ENCODE measurements at places on chromosomes 3 and 15.
A peak's percentile ranks its signal among the peaks of the same experiment; 100 is the strongest.

- no peak for DNase-seq
These were observed 100.0 kb downstream of the ALCAM start for GRCh38 chr3:105466495-105467404.

DNA sequence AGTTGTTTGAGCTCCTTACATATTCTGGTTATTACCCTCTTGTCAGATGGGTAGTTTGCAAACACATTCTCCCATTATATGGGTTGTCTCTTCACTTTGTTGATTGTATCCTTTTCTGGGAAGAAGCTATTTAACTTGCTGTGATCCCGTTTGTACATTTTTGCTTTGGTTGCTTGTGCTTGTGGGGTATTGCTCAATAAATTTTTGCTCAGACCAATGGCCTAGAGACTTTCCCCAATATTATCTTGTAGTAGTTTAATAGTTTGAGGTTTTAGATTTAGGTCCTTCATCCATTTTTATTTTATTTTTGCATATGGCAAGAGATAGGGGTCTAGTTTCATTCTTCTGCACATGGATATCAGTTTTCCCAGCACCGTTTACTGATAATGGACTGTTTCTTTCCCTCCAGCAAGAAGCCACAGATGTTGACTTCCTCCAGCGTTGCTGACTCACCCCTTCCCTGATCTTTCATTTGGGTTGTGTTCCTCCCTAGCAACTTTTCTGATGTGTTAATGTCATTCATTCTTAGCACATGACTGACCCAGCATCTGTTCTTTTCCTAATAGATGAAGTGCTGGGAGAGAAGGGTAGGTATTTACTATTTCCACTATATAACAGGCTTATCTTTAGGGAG, 166.7 kb upstream of the SGO1 start:
- DNase-seq, result no peak

DNA sequence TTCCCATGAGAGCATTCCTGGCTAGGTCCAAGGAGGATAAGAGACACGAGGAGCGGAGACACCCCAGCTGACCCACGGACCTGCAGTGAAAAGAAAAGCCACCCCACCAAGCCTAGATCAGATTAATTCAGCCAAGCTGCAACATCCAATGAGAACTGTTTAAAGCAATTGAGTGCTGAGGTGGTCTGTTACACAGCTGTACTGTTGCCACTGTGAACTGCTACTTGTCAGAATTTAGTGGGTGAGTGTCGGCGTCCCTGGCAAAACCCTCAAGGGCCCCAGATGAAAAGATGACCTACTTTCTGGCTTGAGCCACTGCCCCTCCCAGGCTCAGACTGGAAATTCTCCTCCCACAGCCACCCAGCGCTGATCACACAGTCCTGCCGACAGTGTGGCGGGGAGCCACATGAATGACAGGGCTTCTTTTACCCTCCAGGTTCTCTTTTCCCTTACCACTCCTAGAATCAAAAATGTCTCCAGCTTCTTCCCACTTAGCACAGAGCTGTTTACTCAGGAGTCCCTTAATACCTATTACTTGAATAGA, 26.4 kb upstream of the KBTBD12 start:
- no peak for DNase-seq

- DNase-seq, result no peak
These were observed 241.1 kb downstream of the PLCL2 start for GRCh38 chr3:17125738-17126442.

DNA sequence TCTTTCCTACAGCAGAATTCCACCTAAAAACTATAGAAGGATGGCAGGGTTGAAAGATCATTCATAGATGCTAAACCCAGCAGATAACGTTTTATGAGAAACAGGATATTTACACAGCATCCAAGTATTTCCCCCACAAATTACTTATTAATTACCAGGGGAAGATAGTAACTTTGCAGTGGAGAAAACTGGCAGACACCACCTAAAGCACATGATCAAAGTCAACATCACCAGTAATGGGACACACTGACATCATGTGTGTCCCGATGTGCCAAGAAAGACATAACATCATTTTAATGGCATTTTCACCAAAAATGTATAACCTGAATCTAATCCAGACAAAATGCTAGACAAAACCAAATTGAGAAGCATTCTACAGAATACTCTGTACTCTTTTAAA, 220.4 kb upstream of the THBS1 start:
- no peak for DNase-seq

DNA sequence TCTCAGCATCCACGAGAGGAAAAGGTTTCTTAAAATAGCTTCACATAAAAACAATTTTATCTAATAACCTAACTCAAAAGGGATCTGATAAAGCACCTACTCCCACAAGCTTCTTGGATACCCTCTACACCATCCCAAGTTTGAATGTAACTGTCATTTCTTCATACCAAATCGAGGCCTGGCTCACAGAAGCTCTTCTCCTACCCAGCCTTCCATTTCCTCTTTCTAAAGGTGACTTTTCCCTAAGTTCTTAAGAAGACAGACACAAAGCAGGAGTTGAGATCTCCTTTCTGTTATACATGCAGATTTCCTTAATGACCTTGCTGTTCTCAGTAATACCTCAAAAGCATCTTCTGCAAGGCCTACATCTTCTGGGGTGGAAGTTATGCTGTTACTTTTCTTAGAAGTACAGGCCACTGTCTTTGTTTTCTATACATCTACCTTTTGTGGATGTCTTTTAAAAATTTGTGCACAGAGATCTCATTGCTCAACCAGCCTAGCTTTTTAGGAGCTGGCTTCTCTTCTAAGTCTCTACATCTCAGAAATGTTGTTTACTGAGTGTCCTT, 3.4 kb upstream of the LRRIQ4 start:
- no peak for DNase-seq

DNA sequence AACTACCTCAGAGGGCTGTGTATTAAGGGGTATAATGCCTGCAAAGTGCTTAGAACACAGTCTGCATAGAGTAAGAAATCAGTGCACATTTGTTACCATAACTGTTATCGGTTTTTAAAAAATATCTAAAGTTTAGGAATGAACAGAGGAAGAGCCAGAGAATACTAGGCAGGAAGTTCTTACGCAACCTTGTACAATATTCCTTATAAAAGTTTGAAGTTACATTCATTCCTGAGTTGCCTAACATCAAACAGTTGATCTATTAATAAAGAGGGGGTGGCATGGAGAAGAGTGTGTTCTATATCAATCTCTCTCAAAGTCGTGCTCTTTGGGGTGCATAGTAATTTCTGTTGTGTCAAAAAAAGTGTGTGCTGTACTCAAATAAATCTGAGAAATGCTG, 22.0 kb upstream of the PHLDB2 start:
- DNase-seq, result no peak

DNA sequence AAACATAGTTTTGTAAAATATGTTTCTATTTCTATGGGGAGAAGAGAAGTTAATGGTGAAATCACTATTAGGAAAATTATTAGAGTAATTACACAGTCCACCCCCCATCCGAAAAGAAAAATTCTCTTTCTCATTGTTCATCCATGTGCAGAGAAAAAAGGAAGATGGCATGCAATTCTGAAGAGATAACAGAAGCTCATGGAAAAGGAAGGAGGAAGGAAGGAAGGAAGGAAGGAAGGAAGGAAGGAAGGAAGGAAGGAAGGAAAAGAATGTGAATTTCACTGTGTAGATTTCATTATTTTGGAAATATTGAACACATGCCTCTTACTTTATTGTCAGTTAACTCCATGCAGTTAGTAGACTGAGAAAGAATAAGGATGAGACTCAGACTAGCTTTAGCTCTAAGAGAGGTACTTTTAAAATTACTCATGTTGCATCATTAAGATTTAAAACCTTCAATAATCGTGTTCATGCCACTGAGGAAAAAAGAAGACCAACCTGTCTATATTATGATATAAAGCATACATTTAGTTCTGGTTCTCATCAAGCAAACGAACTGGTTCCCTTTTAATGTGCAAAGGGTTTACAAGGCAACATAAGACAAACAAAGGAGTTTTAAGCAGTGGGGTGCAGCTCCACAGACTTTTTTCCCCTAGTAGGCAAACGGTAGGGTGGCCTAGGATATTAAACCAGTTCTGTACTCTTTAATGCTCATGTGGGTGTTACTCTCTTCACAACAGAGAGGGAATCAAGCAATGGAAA, 379.6 kb downstream of the FOXP1 start:
- DNase-seq, result no peak

- no peak for DNase-seq
These were observed 3.1 kb upstream of the CACNA1D start for GRCh38 chr3:53491276-53491675.

- DNase-seq, result peak; percentile 21
These were observed 451 bp downstream of the CCR5AS start for GRCh38 chr3:46406443-46406787.

- DNase-seq, result no peak
These were observed 398.3 kb downstream of the MFSD1 start for GRCh38 chr3:159200176-159200575.

DNA sequence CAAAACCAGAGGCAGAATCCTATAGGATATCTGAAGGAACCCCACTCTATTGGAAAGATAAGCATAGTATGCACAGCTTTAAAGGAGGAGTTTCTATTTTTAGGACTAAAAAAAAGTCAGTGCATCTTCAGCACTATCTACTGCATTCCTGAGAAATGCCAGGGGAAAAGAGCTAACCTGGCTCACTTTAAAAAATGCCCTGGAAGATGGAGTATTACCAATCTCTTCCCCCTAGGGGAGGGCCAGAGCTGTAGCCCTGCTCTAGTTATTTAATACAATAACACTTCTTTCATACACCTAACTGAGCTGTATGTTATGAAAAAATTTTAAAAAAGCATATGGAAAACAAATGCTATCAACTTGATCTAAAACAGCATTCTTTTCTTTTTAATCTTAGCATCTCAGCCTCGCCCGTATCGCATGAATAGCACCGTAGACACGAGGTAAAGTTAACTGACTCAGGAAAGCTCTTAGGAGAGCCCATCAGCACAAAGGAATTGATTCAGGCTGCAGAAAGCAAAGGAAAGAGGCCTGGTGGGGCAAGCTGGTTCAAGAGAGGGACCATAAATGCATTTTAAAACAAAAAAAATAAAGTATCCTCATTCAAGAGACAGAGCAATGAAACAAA, 50.2 kb downstream of the TGM4 start:
- no peak for DNase-seq

DNA sequence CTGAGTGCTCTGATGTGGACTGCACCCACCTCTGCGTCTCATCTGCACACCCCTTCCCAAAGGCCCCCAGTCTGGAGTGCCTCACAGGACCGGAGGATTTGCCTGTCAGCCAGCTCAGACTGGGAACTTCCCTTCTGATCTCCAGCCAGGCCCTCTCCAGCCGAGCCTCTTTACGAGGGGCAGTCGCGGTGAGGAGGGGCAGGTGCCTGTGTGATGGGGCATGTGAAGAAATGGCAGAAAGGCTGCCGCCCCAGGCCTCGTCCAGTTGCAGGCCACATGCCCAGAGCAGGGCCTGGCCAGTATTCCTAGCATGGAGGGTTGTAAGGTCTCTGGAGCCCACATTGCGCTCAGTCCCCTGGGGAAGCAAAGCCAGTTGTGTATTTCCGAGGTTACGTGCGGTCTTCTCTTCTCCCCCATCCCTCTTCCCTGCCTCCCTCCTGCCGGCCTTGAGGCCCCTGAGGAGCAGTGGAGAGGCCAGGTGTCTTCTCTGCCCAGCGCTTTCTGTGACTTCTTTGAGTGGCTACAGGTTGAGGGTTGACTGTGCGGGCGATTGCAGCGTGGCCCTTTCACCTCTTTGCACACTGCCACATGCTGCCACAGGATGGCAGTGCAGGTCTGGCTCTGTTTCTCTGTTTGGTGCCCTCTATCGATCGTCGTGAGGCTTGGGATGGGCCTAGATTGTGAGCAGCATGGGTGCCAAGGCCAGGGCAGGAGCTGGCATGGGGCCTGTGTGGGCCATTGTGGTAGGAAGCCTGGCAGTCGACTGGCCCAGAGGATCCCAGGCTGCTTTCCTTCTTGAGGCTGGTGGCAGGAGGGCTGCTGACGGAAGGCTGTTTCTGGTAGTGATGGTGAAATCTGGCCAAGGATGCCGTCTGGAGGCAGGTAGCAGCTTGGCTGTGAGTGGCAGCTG, 5.3 kb downstream of the CLK3 start:
- DNase-seq, result peak; percentile 84

DNA sequence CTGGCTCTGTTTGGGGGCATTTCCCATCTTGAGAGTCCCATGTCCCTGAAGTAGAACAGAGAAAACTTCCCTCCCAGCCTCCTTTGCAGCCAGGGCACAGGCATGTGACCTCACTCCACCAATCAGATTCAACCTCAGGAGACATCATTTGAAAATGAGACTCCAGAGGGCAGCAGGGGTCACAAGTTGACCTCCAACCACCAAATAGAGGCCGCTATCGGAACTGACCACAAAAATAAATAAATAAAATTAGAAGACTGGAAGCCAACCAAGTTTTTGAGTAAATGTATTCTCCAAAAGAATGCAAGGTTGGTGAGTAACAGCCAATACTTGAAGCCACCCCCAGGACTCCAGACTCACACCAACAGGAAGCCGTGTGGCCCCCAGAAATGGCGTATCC, 106.5 kb downstream of the CHSY1 start:
- no peak for DNase-seq

DNA sequence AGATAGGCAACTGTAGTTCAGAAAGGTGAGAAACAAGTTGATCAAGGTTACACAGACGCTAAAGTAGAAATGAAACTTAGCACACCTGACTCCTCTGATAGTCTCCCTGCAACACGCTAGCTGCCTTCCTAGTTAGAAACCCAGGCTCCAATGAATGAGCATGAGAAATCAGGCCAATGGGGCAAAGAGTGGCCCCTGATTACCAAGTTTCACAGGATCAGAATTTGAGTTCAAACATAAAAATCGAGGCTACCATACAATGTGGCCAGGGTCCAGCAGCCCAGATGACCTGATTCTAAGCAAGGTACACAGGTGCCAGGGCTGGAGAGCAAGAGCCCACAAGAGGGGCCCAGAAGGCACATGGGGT, 7.7 kb downstream of the PLD1 start:
- DNase-seq, result no peak

DNA sequence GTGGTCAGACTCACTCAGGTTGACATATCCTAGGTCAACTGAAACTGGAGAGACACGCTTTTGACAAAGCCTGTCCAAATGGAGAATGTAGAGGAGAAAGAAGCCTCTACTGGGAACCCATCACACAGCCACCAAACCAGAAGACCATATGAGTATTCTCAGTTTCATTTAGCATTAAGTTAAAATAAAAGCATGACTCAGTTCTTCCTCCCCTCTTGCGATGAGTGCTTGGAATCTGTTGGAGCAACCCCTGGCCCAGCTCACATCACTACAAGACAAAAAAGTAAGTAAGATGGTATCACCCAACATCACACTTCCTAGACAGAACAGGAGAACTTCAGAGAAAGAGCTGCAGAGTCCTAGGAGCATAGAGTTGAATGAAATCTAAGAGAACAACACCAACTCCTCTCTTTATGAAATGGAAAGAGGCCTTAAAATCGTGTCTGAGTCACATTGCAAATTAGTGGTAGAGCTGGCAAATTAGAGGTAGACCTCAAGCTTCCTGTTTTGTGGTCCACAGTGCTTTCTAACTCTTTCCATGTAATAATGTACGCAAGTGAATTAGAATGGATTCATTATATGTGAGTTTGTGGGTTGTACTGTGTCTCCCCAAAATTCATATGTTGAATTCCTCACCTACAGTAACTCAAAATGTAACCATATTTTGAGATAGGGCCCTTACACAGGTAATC, 51.2 kb downstream of the FGF12 start:
- DNase-seq, result no peak
